ENCODE measurements at places on chromosomes 4 and X.

DNA sequence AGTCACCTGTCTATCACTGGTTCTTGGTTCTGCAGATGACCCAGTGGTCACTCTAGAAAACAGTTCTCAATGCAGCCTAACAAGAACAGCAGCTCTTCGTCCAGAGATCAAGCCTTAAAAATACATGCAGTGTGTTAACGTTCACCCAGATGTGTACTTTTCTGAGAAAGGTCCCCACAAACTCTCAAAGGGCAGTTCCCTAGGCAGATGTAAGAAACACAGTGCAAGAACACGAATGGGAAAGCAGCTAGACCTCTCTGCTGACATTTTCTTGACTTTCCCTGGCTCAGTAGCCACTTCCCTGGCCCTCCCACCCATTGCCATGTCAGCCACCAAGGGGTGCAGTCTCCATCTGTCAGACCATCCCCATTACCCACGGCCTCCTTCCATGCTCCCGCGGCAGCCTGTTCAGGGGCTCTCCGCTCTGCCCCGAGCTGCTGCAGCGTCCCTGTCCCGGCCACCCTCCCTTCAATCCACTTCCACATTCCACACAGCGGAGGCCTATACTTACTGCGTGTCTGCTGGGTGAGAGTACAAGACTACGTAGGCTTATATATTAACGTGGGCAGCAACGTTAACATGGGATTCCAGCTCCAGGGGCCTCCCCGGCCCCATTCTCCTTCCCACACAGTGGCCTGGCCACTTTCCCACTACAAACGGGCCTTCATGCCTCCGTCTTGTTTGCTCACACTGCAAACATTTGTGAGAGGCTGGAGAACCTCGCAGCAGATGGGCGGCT lies 34.3 kb downstream of the IRF2 start:
- DNase-seq = no peak

- DNase-seq = no peak
Observed at GRCh38 chrX:101190736-101191135, 28.9 kb upstream of the DRP2 start.

DNA sequence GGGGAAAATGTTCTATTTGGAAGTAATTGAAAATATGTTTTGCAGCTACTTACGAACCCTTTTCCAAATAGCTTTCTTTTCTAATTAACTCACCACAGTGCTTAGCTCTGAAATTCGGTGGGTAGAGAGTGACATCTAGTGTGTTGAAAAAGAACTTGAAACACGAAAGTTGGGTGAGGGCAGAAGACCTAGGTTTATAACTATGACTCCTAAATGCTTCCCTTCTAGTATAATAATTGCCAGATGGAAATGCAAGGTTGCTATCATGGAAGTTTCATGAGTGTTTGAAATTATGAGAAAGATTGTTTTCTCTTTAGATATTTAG lies 77.3 kb upstream of the NOCT start:
- DNase-seq = peak; percentile 49

DNA sequence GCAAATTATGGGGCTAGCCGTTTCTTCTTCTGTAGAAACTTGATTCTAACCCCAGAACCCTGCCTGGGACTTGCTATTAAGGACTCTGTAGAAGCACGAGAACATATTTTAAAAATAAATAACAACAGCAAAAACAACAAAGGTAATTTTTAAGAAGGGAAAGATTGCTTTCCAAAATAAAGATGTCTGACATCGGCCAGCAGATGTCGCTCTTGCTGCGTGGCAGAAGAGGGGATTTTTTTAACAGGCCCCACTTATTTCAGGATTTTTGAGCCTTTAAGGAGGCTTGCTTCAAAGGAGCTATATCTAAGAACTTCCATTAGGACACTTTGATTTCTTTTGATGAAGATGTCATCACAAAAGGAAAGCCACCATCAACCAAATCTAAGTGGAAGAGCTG lies 62.8 kb upstream of the EGFL6 start:
- peak; percentile 50 for DNase-seq

- no peak for DNase-seq
Observed at GRCh38 chrX:23745786-23746185, 2.7 kb upstream of the ACOT9 start.

- DNase-seq = no peak
Observed at GRCh38 chrX:48611703-48612102, 14.4 kb downstream of the WDR13 start.

DNA sequence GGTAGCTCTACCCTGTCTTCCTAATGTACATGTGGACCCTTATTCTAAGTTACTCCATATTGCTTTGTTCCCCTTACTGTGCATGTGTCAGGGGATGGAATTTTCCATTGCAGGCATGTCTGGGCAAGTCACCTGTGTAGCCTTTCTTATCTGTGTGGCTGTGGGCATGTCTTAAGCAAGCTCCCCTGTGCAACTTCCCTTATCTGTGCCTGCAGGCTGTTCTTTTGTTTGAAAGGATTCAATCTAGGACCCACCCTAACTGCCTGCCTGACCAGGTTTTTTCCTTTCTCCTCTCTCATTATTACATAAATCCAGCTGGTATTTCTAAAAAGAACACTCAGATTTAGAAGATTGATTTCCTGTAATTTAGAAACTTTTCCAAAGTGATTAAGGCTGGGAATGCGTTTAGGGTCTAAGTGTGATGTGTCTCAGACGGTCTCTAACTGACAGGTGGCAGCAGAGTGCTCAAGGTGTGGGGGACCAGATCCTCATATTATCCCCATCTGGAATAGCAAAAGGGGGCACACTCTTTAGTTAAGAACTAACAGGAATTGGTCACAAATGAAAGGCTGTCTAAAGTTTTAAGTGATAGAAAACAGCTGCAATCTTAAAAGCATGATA lies 198.9 kb upstream of the PPP1R2C start:
- no peak for DNase-seq

GRCh38 chrX:13638021-13638420 lies 14.9 kb upstream of the TCEANC start:
- no peak for DNase-seq

DNA sequence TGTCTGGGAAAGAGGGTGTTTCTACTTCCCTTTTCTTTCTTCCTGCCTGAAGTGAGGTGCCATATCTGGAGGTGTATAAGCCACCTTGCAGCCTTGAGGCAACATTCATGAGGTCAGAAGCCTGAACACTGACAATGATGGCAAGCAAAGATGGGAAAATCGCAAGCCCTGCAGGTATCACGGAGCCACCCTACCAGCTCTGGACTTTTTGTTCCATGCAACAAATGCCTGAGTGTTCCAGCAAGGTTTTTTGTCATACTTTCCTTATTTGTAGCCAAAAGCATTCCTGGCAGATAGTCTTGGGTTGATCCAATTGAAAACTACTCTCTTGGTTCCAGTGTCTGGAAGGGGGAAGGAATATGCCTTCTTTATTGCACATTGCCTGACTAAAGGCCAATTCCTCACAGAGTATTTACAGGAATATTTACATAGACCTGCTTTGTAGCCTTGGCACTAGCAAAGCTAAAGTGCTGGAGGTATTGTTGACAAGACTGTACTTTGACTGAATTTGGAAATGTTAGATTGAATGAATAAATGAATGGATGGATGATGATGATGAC lies 14.4 kb upstream of the SOD3 start:
- no peak for DNase-seq

- peak; percentile 70 for DNase-seq
Observed at GRCh38 chr4:121656269-121656641, 40.5 kb downstream of the ANXA5 start.

DNA sequence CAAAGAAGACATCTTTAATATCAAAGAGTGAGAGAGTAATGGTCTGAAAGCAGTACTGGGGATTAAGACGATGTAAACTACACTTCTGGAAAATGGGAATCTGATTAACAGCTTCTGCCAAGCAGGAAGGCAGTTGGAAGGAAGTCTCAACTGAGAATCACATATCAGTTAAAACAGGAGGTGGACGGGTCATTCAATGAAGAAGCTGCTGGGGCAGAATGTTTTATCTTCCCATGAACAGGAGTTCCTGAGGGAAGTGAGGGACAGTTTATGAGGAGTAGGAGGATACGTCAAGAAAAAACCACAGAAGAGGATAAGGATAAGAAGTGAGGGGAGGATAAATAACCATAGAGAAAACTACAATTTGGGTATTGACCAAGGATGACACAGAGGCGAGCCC lies 38.7 kb upstream of the MAGEA10 start:
- no peak for DNase-seq

DNA sequence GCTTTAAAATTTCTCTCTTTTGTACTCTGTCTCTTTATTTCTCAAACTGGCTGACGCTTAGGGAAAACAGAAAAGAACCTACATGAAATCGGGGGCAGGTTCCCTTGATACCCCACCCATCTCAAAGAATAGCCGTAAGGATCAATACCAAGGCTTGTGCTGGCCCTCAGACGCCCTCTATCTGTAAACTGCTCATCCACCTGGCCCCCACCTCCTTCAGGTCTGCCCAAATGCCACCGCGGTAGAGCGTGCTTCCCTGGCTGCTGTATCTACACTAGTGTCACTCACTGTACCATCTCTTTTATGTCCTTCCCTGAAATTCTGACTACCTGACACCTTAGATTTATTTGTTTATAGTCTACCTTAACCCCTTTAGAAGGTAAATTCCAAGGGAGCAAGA lies 62.8 kb downstream of the SMIM20 start:
- DNase-seq = no peak

DNA sequence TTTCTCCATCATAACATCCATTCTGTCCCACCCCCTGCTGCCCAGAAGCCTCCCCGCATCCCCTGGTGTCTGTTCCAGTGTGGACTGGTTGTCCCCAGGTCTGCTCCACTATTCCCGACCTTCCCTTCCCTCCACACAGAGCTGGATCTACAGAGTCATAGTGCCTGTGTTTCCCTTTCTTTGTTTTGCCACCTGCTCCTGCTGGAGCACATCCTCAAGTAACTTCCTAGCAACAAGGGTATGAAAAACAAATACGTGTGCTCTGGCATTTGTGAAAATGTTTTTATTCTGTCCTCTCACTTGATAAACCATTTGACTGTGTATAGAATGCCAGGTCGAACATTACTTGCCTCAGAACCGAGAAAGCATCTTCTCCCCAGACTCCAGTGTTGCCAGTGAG lies 29.9 kb upstream of the ADRA2C start:
- DNase-seq = no peak

DNA sequence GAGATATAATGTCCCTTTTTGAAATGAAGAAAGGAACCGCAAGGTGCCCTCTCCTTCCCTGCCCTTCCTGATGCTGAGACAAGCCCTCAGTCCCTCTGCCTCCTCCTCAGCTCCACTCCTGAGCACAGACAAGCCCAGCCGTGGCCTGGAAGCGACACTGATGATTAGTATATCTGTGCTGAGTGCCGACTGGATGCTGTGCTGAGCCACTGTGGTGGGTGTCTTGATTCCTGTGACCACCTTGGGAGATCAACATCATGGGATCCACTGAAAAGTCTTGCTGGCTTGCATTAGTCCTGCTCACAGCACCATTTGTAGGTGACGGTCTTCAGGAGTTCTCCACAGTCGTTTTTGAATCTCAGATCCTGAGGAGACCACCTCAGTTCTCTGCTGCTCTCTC lies 59.5 kb upstream of the HGFAC start:
- DNase-seq = no peak

GRCh38 chrX:69469975-69470374 lies 34.2 kb upstream of the NALF2 start:
- no peak for DNase-seq

GRCh38 chr4:166700592-166700991 lies 533.7 kb downstream of the SPOCK3 start:
- no peak for DNase-seq

DNA sequence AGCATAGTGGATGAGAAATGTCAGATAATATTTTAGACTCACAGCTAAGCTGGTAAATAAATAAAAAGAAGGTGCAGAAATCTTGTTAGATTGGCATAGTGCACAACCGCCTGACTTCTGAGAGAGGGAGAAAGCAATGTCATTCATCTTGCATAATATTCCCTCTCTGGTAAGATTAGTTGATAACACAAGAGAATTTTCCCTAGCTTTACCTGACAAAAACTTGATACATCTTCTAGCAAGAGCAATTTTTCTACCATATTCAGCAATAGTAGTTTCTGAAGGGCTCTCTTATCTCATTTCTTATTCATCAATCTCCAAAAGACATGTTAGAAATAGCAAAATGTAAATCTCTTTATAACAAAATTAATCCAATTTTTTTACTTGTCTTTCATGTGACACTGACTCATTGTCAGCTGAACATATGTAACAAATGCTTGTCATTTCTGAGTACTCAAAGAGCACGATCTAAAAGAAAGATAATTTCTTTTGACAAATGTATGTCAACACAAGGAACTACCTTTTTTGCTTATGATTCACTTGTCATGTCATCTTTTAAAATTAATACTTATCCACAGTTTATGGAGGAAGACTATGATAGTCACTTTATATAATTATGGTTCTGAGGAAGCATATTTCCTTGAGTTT lies 240.0 kb downstream of the ARAP2 start:
- DNase-seq = peak; percentile 32

DNA sequence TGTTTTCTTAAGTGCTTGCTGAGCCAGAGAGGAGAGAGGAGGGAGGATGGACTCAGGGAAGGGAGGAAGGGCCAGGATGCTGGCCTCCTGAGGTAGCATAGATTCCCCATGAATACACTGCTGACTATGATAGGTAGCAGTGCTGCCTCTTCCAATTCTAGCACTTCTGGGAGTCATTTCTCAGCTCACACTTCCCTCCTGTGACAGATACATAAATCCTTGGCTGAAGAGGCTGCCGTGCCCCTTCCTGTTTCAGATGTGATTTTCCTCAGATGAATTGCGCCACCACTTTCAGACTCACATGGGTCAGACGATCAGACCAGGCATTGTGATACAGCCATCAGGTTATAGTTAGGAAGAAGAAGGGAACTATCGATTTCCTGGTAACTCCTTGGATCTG lies 22.4 kb downstream of the TSC22D3 start:
- no peak for DNase-seq

GRCh38 chr4:144645631-144646522 lies at the start of gene HHIP:
HHIP (plus strand) TSS chr4:144646156; CDS start chr4:144646676, 520 bp downstream.
- DNase-seq = peak; percentile 61

DNA sequence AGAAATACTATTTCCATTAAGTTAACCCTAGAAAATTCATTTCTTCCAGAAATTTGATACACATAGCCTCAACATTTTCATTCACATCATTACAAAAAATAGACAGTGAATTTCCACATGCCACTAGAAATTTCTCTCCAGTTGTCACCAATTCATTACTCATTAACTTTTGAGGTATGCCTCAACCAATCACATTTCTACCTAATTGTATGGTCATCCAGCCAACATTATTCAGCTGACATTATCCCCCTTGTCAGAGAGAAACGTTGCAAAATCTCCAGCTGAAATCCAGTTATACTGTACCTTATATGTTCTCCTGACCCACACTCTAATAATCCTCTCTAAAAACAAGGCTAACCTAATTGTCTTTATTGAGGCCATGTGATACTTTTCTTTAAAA lies 24.8 kb downstream of the FRYL start:
- no peak for DNase-seq

DNA sequence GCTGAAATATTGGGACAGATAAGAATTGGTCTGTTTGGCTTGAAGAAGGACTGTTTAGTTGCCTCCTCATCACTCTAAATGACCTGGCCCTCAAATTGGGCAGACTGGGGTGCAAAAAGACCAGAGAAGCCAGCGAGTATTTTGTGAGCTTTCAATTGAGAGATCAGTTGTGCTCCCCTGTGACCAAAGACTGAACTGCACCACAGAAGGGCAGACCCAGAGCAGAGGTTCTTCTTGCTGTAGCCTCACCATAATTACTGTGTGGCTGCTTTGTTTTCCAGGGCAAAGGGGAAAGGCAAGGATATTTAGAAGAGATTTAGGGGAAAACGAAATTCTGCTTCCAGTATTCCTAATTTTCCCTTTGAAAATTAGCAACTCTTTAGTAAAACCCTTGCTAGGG lies 104.0 kb upstream of the MBNL3 start:
- DNase-seq = no peak
